ENCODE measurements at places on chromosomes 2 and 18.

DNA sequence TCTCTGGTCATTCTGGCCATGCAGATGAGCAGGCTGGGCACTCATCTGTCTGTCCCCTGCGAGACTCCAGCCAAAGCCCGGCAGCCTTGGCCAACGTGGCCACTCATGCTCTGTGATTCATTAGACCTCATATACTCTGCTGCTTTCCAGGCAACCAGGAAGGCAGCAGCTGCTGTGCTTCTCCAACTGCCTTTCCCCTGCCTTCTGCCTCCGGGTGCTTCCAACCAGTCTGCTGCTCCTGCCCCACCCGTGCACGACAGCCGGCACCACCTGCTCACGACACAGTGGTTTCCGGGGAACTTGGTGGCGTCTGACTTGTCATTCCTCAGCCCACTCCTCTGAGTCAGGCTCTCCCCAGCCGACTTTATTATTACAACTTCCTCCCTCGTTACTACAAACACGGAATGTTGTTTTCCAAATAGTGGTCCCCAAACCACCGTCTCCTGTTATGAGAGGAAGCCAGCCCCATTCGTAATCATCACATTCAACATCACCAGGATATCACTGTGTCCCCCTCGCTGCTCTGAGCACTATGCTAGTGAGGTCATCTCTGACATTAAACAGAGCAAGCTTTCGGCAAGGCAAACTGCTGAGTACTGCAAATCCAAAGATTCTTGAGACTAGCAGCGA is 392.4 kb downstream of the ALK start:
- DNase-seq: peak; percentile 4

GRCh38 chr18:55093295-55093694 is 134.0 kb upstream of the CCDC68 start:
- DNase-seq: no peak

DNA sequence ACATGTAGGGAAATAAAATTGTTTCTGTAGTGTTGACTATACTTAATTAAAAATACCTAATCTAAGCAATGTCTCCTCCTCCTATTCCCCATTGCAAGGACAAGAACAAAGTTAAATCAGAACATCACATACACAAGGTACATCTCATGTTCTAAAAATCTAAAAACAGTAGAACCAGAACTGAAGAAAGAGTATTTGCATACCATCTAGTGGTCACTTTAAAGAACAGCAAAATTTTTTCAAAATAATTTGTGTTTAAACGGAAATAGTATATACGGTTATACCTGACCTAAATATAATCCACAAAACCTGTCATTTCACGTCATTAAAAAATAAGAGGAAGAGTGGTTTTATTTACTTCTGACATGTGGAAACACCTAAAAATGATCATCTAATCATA is 294.3 kb upstream of the KCNH7 start:
- peak; percentile 49 for DNase-seq

DNA sequence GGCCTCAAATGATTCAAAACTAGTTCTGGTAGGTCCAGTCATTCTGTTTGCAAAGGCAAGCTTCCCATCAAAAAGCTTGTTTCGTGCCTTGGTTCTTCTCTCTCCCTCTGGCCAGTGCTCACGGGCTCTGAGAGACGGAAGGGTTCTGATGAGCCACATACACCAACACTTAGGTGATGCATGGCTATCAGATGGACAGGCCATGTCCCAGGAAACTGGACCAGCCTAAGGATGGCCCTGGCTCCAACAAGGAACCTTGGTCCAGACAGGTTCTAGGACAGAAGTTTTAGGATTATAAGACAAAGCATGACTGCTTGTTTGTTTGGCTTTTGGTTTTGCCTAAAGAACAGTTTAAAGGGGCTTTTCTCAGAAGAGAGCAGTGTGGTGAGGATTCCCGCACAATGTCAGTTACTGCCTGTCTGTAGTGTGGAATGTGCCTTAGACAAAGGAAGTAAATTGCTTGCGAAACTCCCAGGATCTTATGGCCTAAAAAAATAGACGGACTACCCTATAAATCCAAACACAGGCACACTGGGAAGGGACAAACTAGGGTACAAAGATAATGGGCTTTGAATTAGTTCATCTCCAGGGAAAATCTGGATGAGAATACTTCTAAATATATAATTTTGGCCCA is 10.3 kb downstream of the CYP1B1 start:
- DNase-seq: no peak

DNA sequence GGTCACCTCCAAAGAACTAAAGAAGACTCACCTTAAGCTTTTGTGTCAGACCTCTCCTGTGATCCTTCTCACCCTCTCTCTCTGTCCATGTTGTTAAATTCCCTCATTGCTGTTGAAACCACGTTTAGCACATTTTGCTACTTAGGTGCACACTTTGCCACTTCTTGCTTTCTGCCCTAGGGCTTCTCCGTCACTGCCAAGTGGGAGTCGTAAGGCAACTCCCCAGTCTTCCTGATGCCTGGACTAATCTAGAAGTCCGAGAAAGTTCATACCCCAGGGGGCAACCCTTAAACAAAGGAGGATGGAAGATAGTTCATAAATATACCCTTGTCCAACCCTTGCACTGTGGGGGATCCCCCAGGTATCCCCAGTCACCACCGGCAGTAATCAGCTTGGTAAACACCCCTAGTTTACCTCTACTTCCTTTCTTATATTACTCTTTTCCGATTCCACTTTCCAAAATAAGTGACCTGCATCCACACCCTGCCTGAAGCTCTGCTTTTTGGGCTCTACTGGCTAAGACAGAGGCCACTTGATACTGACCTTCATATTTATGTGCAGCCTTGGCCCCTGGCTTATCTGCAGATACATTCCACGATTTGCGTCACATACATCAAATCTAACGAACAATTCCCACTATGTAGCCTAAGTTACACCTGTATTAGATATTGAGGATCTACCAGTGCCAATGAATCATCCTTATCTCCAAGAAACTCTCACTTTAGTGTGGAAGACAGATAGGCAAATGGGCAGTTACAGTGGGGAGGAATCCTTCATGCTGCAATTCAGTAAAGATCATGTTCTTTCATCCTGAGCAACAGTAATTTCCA is 776.2 kb downstream of the RNF144A start:
- no peak for DNase-seq

DNA sequence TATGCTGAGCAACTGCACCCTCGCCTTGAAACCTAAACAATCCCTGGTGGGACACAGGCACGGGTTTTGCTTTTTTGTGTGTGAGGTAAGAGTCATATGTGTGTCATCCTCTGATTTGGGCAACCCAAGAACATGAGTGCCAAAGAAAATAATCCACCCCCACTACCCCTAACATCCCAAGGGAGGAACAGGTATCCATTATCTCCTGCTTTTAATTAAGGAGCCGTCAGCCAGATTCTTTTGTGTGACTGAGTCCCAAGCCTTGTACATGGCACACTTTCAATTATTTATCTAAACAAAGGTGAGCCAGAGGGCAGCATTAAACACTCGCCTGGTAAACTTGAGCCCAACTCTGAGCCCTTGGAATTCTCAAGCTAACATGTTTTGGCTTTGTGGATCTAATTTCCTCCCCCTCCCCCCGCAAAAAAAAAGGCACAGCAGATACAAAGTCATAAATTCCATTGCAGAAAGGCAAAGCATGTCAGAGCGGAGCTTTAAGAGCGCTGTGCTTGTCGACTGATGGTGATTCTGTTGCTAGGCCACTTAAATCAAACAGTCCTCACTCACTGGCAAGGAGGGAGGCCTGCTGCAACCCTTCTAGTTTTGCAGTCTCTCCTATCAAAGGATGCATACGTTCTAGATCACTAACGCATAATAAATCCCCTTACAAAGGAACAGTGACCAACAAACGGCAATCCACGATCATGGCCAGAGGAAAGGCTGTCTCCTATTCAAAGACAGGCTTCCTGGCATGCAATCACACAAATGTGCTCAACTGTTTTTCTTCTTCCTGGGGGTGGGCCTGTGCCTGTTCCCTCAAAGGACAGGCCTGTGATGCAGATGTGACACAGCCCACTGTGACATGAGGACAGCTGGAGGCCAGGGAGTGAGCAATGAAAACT is 143.5 kb upstream of the LMAN1 start:
- DNase-seq: no peak
